Activated CD4-positive, CD25-positive, alpha-beta regulatory T cell treated with anti-CD3 and anti-CD28 coated beads, Interleukin-2, amount 50 U/mL, for 16 hours (primary cell): ENCODE measurements at places on chromosomes 12 and 14.

DNA sequence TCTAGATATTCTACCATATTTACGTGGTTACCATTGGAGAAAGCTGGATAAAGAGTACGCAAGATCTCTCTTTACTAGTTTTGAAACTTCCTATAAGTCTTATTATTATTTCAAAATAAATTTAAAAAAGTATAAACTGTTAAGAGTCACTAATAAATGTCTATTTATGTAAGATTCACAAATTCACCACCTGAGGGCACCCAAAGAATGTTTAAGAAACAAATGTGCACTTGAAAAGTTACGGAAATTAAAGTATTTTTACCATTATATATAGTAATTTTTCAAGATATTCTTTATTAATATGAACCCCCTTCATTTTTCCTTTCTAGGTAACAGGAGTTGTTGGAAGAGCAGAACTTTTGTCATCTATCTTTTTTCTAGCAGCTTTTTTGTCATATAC lies 11.9 kb downstream of the TMTC3 start:
- no peak for DNase-seq

DNA sequence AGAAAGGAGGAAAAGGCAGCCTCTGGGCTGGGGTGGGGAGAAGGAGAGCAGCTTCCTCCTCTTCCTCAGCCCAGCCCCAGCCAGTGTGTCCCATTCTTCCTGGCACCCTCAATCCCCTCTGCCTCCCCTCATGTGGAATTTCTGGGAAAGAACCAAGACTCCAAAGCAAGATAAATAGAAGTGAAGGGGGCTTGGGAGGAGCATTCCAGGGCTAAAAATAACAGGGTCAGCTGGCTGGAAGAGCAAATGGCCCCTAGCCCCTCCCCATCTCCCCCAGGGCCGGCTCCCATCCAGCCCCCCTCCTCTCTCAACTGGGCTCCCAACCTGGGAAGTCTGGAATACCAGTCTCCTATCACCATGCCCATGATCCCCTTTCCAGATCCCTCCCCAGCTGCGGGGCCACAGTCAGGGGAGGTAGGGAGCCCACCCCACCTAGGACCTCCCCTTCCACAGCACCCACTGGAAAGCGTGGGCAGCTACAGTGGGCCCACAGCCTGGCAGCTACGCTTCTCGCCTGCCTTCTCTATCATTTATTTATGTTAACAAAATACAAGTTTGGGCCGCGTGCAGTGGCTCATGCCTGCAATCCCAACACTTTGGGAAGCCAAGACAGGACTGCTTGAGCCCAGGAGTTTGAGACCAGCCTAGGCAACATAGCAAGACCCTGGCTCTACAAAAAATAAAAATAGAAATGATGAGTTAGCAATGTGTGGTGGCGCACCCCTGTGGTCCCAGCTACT lies 88.3 kb downstream of the IRF2BPL start:
- DNase-seq = no peak

DNA sequence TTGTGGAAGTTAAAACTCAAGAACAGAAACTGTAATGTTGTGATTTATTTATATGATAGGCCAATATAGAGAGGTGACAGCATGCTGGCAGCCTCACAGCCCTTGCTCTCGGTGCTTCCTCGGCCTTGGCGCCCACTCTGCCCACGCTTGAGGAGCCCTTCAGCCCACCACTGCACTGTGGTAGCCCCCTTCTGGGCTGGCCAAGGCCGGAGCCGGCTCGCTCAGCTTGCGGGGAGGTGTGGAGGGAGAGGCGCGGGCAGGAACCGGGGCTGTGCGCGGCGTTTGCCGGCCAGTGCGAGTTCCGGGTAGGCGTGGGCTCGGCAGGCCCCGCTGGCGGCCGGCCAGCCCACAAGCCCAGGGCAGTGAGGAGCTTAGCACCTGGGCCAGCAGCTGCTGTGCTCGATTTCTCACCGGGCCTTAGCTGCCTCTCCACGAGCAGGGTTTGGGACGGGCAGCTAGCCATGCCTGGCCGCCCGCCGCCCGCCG lies 65.8 kb upstream of the SLC8A3 start:
- no peak for DNase-seq

- DNase-seq = peak; percentile 62
These were observed at the start of gene EPS8 for GRCh38 chr12:15789220-15790171. Gene EPS8 (minus strand): TSS chr12:15789388. CDS start chr12:15682951, 106,437 bp downstream.

DNA sequence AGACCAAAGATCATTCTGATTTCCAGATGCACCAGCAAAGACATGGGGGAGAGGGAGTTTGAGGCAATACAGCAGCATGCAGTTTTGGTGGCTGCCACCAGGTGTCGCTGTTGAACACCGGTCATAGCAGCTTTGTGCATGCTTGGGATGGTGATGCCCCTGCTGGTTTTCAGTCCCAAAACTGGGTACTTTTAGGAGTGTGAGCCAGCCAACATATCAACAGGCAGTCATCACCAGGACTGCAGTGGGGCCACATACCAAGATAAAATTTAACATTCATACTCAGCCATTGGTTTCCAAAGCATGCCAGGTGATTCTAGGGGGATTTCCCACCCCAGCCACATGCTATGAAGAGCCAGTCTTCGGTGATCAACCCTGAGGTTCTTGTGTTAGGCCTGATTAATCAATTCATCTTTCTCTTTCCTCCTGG lies 64.2 kb downstream of the PHETA1 start:
- no peak for DNase-seq

GRCh38 chr14:89614009-89614691 lies 197.1 kb upstream of the FOXN3 start:
- DNase-seq = no peak

DNA sequence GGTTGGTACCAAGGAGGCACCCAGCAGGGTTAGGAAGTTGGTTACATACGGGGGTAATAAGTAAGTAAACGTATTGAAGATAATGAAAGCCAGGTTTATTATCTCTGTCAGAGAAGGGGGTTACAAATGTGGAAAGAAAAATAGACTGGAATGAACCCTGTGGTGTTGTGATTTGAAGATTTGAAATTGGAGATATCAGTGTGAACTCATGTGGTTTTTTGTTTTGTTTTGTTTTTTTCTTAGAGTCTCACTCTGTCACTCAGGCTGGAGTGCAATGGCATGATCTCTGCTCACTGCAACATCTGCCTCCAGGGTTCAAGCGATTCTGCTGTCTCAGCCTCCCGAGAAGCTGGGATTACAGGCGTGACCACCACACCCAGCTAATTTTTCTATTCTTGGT lies 14.1 kb upstream of the SLC25A3 start:
- DNase-seq = no peak

DNA sequence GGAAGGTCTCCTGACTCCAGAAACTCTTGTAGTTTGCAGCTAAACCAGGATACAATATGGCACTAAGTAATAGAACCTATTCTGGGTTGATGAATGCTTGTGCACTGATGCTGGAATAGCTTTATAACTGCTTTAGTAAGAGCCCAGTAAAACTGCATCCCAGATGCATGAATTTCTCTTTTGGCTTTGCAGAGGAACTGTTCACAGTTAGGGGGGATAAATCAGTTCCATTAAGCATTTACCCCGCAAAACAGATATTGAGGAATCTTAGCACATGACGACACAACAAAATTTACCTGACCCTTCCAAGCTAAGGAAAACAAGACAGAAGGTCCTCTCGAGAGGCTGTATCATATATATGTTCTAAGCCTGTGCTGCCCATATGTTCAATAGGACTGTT lies 457.4 kb downstream of the FOXG1 start:
- no peak for DNase-seq

DNA sequence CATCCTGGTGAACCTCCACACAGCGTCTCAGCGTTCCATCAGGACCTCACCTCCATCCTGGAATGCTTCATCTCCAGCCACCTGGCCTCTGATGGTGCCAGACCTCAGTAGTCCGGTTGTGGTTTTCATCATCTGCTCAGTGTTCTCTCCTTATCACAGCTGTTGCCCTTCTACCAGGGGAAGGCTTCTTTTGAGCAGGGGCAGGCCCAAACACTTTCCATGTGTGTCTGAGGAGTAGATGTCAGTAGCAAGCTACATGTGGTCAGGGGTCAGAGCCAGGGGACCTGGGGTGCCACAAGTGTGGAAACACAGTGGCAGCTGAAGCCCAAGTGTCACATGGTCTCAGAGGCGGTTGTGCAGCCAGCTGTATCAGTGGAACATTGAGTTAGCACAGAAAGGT lies 30.2 kb upstream of the FGD4 start:
- DNase-seq = no peak

DNA sequence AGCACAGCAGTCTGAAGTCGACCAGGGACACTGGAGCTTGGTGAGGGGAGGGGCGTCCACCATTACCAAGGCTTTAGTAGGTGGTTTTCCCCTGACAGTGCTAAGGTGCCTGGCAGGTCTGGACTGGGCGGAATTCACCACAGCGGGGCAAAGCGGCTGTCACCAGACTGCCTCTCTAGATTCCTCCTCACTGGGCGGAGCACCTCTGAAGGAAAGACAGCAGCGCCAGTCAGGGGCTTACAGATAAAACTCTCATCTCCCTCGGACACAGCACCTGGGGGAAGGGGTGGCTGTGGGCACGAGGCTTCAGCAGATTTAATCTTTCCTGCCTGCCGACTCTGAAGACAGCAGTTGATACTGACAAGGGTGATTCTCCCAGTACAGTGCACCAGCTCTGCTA lies 39.1 kb downstream of the DDHD1 start:
- no peak for DNase-seq

DNA sequence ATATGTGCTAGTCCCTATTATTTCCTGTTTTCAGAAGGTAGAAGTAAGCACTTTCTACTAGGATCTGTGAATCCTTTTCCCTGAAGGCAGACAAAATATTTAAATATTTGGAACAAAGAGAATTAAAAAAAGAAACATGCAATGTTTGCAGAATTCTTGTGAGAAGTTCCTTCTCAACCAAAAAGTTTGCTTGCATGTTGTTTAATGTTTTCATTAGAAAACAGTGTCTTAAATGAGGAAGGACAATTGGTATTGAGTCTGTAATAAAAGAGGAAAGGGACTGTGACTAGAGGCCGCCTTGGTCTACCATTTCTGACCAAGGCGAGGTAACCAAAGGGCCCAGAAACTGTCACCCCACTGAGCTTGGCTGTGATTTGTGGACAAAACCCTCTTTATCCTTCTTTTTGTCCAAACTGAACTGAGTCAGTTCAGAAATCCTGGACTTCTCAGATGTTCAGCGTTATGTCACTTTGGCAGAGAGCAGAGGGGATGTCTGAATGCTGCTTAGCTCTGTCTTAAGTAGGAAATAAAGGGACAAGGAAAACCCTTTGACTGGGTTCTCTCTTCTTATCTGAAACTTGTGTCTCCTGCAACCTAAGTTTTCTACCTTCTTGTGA lies 129.8 kb upstream of the CPM start:
- DNase-seq = no peak

- DNase-seq = no peak
These were observed 12.4 kb upstream of the SYNDIG1L start for GRCh38 chr14:74438351-74438915.

DNA sequence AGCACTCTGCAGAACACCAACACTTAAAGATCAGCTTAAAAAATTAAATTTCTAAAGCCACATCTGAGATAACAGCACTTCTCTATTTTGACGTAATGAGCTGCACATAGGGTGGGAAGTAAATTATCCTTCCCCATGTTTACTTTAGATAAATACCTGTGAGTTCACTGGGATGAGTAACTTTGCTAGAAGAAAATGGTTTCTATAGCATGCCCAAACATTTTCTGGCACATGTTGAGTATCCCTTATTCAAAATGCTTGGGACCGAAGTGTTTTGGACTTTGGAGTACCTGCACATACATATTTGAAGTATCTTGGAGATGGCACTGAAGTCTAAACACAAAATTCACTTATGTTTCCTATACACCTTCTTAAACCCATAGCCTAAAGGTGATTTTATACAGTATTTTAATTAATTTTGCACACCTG lies 6.6 kb downstream of the SLC38A2 start:
- no peak for DNase-seq

GRCh38 chr12:9648701-9649531 lies 20.6 kb upstream of the CLEC2D start:
- DNase-seq = no peak

DNA sequence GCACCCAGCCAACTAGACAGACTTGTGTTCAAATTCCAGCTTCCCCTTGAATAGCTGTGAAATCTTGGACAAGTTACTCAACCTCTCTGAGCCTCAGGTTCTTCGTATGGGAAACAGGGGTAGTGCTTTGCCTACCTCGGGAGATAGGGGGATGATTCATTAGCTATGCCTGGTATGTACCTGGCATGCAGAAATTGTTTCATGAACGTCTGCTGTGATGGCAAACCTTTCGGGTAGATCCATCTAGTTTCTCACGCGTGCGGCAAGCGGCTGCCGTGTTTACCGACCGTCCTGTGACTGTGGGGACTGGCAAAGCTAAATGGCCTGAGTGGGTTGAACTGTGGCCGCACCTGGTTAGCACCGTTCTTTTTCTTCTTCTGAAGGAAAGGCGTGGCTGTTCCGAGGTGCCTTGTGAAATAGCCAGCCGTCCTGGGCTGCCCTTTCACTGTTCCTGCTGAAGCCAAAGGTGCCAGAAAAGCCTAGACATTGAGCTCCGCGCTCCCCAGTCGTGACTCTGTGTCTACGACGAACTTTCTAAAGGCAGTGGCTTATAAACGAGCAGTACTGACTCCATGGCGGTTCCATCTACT lies 40.6 kb upstream of the MED13L start:
- no peak for DNase-seq

- DNase-seq = no peak
These were observed 9.7 kb downstream of the RHOF start for GRCh38 chr12:121783766-121784165.

DNA sequence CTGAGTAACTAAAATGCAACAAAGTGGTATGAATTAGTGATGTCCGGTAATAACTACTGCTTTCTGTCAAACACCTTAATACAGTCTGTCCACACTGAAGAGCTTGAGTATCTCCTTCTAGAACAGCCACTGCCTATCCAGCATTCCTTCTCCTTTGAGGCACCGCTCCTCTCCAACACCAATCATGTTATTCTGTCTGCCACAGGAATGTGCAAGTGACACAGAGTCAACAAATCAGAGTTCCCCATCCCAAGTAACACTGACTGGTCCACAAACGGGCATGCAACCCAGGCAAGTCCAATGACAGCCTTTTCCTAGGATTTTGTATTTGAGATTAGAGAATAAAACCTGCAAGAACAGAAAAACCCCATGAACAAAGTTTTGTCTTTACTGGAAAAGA lies 3.8 kb downstream of the GXYLT1 start:
- no peak for DNase-seq

DNA sequence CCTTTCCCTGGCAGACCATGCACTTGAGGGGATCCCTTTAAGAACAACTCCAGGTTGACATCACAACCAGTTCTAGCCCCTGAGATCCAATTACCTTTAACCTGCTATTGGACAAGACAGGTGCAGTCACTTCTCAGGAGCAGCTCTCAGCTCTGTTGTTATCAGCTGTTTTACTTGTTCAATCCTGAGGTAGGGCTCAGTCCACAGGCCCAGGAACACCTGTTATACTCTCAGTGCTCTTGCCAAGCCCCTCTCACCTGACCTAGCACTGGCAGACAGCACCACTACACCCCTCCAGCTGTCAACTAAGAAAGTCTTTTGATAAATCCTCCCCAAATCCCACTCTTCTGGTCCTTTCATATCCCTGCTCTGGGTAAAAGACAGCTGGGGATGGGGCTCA lies 163.9 kb upstream of the TMTC2 start:
- no peak for DNase-seq

GRCh38 chr14:73058922-73059673 lies 764 bp downstream of the RBM25 start:
- DNase-seq = peak; percentile 24
